ENCODE measurements at places on chromosomes 6 and 20.

GRCh38 chr6:163438940-163439335 is 24.4 kb downstream of the QKI start:
- DNase-seq, result no peak

DNA sequence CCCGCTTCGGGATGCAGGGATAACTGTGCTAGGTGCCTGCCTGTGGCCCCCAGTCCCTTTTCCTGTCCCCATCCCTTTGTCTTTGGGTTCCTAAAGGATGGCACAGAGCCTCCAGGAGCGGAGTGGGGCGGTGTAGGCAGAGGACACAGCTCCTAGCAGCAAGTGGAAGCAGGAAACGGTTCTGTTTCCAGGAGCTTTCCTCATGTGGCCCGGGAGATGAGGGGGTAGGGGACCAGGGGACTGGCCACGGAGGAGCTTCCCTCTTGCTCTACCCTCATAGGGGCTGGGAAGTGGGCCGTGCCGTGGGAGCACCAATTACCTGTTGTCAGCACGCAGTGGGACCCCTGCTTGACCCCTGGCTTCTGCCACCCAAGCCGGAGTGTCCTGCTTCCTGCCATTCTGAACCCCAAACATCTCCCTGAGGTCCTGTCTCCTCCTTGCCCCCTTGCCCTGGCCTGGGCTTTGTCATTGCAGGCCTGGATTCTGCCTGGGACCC is 76.9 kb downstream of the SRC start:
- no peak for DNase-seq

- peak; percentile 52 for DNase-seq
Measured at GRCh38 chr20:62136283-62137091, 6.7 kb downstream of the PSMA7 start.

- peak; percentile 59 for DNase-seq
Measured at GRCh38 chr6:77030929-77031674, 432.2 kb downstream of the HTR1B start.

DNA sequence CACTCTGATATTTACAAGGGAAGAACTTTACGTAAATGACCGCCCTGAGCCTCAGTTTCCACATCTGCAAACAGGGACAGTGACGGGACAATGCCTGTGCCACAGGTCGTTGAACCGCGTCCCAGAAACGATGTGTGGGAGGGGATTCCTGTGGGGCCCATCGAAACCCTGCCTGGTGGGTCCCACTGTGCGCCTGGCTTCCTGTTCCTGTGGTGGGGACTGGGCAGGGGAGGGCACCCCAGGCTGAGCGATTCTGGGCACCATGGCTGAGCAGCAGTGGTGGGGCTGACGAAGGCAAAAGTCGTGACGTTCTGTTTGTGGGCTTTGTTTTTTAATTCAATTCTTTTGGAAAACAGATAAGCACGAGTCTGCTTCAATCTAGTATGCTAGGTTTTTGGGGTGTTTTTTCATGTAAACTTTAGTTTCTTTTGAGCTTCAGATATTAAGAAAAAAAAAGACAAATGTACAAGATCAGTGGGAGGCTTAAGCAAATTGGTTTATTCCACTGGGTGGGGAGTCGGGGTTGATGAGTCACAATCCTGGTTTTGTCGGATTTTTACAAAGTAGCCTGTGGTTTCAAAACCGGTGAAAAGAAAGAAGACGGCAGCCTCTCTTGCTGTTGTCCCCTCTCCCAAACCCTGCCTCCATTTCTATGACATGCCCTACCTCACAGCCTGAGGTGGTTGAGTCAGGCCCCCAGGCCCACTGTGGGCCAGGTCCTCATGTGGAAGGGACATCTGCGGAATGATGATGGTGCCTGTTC is 40.4 kb downstream of the GNAS-AS1 start:
- DNase-seq, result peak; percentile 24

DNA sequence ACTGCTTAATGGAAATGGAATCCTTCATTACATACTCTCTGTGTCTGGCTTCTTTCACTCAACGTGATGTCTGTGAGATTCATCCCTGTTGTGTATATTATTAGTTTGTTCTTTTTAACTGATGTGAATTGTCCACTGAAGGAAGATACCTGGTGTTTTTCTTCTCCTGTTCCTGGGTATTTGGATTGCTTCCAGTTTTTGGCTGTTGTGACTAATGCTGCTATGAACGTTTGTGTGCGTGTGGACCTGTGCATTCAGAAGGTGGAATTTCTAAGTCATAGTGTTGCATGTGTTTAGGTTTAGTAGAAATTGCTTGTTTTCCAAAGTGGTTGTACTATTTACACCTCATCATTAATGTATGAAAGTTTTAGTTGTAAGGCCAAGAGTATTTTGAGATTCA is 3.8 kb downstream of the TULP4 start:
- DNase-seq, result no peak

DNA sequence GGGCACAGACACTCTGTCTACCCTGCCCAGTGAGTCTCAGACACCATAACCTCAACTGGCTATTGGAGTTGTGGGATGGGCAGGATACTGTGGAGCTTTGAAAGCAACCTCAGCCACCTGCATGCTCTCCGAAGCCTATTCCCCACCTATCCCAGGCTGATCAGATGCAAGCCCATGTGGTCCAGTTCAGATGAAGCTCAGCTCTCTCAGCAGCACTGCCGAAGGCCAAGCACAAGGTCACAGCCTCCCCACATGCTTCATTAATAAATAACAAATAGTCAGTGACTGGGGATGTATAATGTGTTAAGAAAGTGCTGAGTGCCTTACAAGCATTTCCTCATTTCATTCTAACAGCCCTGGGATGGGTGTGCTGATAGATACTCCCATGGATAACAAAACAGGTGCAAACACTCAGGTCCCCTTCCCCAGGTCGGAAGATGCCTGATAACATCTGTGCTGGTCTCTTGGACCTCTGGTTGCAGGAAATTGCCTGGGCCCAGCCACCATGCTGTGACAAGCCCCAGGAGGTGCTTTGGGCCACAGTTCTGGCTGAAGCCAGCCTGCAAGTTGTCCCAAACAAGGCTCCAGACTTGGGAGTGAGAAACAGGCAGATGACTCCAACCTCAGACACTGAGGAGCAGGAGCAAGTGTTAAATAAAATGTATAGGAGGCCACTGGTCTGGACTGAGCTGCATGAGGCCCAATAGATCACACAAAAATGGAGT is 3.7 kb downstream of the ACSS1 start:
- DNase-seq, result no peak

GRCh38 chr20:24993337-24994185 is 1.0 kb upstream of the APMAP start:
- peak; percentile 55 for DNase-seq

DNA sequence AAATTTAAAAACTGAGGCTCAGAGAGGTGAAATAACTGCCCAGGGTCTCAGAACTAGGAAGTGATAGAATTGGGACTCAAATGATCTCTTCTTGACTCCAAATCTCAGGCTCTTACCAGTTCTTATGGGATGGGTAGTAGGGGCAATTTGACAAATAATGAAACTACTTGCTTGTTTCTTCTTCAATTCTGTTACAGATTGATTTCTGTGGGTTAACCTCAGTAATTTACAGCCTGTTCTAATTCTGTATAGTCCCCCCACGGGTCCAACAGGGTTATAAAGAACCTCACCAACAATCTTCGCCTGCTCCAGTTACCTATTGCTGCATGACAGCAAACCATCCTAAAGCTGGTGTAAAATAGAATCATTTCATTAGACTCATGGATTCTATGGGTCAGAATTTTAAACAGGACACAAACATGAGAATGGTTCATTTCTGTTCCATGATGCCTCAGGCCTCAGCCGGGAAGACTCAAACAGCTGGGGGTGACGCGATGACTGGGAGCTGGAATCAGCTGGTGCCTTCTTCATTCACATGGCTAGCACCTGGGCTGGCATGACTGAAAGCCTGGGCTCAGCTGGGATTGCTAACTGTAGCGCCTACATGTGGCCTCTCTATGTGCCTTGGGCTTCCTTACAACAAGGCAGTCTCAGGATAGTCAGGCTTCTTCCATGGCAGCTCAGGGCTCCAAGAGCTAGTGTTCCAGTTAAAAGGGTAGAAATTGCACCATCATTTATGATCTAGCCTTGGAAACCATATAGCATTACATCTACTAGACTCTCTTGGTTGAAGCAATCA is 6.6 kb upstream of the WFDC2 start:
- DNase-seq, result no peak

DNA sequence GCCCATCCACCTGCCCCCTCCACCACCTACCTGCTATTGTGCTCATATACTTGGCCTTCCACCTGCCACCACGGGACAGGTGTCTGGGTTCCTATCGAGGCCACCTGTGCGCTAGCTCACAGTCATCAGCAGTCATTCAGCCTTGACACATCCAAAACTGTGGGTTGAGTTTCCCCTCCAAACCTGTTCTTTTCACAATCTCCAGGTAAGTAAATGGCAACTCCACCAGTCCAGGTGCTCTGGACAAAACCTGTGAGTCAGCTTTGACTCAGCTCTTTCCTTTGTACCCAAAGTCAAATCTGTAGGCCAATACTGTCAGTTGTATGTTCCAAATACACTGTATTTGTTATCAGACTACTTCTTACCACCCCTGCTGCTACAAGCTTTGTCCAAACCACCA is 52.6 kb downstream of the SPTLC3 start:
- DNase-seq, result no peak

- peak; percentile 31 for DNase-seq
Measured at GRCh38 chr6:21533678-21534077, 59.9 kb upstream of the SOX4 start.

DNA sequence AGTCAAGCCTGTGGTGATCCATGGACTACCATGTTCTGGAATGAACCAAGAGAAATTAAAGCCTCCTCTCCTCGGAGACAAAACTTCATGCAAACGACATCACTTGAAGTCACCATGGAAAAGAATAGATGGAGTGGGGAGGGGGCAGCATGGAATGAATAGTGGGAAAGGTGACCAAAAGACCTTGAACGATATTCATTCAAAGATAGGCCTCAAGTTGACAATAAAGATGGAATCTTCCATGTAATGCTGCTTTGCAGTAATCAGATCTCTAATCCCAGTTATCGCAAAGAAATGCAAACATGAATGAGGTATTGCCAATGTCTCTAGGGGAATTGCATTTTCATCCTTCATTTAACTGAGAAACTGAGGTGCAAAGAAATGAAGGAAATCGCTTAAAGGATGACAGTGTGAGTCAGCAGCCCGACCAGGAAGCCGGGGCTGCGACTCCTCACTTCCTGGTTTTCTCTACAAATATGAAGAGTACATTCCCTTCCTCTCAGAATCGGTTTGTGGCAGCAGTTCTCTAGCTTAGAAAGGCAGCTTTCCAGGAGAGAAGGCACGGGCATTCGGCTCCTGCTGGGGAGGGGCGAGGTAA is 65.6 kb upstream of the RREB1 start:
- DNase-seq, result no peak

GRCh38 chr6:33815854-33816253 is 12.1 kb upstream of the MLN start:
- no peak for DNase-seq

DNA sequence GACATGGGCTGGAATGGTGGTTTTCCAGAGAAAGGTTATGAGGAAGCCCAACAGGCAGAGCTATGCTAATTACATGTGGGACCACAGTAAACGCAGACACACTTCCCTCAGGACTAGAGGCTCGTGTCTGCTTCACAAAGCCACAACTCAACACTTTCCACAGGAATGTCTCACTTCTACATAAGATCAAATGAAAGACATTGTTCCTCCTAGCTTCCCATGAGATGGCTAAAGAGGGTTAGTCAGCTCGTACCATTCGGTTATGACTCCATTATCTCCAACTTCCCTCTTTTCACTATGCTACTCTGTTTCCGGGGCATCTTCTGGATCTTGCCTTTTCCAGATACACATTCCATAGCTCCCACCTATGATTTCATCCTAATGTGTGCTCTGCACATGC is 29.1 kb upstream of the ZC3H12D start:
- peak; percentile 44 for DNase-seq

GRCh38 chr6:125357515-125358256 is 55.9 kb upstream of the HDDC2 start:
- peak; percentile 18 for DNase-seq

GRCh38 chr6:11535801-11536230 is 1.7 kb upstream of the TMEM170B start:
- DNase-seq, result peak; percentile 27

DNA sequence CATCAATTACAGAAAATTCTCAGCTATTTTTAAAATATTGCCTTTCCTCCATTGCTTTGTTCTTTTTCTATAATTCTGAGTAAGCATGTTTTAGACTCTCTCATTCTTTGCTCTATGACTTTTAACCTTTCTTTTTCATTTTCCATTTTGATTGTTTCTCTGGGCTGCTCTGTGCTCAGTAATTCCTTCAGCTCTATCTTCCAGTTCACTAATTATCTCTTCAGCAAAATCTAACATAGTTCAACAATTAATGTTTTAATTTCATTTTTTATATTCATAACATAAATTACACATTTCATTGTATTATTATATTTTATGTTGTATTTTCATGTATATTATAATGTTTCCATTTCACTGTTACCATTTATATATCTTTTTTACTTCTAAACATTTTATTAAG is 198.8 kb upstream of the NOX3 start:
- DNase-seq, result no peak

GRCh38 chr6:139881728-139882211 is 507.3 kb upstream of the CITED2 start:
- peak; percentile 40 for DNase-seq

- DNase-seq, result peak; percentile 85
Measured at GRCh38 chr20:41249411-41250281, 67.9 kb downstream of the ZHX3 start.

DNA sequence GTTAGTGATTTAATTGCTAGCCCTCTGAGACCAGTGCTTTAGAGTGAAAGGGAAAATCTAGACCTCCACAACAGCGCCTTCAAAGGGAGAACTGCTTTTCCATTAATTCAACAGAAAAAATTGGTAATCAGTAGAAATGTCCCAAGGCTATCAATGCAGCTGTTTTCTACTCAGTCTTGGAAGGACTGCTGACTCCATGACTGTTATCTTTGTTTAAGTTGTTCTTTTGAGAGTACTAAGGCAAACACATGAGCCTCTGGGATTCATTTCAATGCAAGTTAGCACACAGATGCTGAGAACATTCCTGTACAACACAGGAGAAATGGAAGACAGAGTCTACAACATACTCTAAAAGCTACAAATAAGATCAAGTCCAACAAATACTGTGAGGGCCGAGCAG is 301.7 kb upstream of the PTCHD4 start:
- DNase-seq, result no peak

DNA sequence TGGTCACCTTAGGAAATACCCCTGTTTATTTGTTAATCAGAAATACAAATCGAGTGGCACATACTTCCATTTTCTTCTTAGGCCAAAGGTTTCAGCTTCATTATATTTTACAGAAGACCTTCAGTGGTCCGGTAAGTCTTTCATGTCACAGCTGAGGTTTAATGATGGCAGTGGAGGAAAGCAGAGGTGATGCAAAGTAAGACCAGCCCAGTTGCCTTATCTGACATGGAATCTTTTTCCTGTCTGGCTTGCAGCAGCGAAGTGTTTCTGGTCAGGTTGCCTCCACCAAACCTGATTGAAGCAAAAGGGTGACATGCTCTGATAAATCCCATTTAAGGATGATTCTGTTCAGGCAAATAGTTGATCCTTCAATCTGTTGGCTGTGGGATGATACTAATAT is 100.0 kb downstream of the PRDM1 start:
- DNase-seq, result no peak

DNA sequence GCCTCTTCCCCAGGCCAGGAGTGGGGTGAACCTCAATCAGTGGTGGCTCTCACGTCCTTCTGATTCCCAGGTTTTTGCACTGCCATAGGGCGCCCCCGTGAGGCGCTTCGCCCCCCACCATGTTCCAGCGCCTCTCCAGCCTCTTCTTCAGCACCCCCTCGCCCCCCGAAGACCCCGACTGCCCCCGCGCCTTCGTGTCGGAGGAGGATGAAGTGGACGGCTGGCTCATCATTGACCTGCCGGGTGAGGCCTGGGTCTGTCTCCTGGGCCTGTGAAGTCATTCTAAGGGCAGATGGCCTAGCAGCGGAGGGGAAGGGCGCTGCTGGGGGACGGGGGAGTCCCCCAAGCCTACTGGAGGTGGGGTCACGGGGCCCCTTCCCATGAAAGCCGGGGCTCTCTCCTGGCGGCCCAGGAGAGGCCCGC is 4.5 kb downstream of the TP53INP2 start:
- peak; percentile 28 for DNase-seq

Measured in fibroblast of skin of abdomen (primary cell).